ENCODE measurements at places on chromosomes 2 and 18. TPM values are rescaled to one million over a fixed set of nuclear protein-coding genes. Genes with fewer than 3 reads are reported as not detected.

The TRIM43B gene
- 0.37 TPM for polyA plus RNA-seq

- peak; percentile 40 for DNase-seq
Observed at GRCh38 chr2:72915320-72915906, 1.9 kb upstream of the EMX1 start.

GRCh38 chr2:38697116-38697840, 31.4 kb downstream of the GALM start:
- no peak for DNase-seq

The SLC9A4 gene
- polyA plus RNA-seq: 0.11 TPM

The IAH1 gene
- polyA plus RNA-seq: 133 TPM

DNA sequence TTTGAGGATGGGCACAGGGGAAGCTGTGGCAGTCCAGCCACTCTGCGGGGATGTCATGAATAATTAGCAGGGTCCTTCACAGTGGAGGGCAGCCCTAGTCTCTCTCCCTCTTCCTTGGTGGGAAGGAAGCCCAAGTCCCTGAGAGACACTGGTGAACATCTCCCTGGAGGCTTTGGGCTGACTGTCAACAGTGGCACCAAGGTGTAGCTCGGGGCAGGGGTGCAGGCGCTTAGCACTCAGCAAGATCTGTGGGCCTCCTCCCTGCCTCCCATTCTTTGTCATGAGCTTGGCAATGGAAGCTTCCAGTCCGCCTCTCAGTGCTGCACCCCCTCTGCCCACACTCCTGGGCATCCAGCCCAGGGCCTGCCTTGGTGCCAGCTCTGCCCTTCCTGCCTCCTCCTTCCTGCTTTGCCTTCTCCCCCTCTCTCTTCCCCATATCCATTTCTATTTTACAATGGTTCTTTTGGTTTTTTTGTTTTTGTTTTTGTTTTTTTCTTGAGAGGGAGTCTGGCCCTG, 59.4 kb downstream of the STEAP3 start:
- no peak for DNase-seq

Measured in SK-N-SH (cell line).